Left ventricle myocardium inferior (tissue), 1 donor: ENCODE measurements at places on chromosomes 13 and 19.

DNA sequence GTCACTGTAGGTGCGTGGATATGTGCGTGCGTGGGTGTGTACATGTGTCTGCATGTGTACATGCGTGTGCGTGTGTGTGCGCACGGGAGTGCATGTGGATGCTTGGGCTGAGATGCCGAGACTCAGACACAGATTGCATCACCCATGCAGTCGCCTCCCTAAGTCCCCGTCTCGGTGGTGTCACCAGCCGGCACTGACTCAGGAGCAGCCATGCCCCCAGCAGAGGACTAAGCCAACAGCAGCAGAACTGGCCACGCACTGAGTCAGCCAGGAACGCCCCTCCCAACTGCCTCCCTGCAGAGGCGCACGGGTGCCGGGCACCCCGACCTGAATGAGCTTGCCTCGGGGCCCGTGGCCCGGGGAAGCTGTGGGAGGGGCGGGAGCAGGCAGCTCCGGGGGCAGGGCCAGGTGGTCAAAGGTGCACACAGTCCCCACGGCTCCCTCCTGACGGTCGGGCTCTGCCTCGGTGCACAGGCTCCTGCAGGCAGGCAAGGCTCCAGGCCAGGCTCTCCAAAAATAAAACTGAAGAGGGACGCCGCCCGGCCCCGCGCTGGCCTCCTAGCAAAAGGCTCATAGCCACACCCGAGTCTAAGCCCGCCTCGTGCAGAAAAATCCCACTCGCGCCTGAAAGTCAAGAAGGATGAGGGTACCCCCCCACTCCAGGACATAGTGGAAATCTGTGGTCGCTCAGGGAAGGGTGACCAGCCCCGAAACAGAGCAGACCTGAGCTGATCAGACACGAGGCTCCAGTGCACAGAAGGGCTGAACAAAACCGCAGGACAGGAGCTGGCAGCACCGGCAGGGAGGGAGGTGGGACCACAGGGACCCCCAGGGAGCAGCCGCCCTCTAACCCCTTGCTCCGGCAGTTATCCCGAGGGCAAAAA, 49.2 kb downstream of the GADD45B start:
- peak; percentile 42 for DNase-seq

- no peak for DNase-seq
These were observed 97.5 kb downstream of the RAB20 start for GRCh38 chr13:110463871-110464510.

DNA sequence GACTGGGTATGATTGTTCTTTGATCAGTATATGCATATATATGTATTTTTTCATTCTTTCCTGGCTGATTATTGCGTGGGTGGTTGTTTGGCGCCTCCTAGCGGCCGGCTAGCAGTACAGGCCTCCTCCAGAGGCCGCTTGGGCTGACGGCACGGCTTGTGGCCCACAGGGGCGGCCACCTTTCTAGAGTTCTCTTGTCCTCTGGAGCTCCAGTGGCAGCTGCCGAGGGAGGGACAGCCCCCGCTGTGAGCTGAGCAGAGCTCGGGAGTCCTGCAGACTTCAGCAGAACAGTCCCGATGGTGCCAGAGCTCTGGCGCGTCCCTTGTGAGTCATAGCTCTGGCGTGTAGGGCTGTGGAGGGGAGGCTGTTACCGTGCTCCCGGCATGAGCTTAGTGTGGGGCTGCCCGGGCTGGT, 22.5 kb upstream of the ZNF429 start:
- peak; percentile 63 for DNase-seq

DNA sequence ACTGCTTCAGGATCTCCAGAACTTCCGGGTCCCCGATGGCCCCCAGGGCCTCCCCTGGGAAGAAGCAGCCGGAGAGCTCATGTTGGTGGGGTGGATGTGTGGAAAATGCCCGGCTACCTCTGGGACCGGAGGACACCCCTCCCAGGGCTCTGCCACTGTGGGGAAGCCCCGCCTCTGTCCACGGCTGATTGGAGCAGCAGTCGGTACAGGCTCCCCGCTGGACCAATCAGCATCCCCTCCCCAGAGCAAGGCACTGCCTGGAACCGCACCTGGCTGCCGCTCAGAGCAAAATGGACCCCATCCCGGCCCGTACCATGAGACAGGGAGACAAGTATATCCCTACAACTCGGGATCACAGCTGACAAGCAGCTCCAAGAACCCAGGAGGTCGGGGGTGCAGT, 6.4 kb downstream of the DOHH start:
- DNase-seq, result no peak

DNA sequence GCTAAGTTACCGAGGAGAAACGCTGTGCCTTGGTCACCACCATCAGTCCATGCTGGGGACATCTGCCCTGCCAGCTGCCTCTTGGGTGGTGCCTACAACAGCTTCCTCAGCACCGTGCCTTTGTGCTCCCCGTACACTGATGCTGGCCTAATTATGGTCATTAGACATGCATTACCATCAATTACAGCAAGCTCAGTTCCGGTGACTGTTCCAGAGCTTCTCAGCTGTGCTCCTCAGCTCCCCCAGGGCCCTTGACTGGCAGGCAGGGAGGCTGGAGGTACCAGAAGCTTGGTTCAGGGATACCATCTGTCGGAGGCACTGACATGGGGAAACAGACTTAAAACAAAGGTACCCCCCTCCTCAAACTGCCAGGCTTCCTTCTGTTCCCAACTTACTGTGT, 40.2 kb downstream of the CILP2 start:
- DNase-seq, result no peak

GRCh38 chr13:84446972-84447639, 564.8 kb upstream of the SLITRK1 start:
- DNase-seq, result no peak

DNA sequence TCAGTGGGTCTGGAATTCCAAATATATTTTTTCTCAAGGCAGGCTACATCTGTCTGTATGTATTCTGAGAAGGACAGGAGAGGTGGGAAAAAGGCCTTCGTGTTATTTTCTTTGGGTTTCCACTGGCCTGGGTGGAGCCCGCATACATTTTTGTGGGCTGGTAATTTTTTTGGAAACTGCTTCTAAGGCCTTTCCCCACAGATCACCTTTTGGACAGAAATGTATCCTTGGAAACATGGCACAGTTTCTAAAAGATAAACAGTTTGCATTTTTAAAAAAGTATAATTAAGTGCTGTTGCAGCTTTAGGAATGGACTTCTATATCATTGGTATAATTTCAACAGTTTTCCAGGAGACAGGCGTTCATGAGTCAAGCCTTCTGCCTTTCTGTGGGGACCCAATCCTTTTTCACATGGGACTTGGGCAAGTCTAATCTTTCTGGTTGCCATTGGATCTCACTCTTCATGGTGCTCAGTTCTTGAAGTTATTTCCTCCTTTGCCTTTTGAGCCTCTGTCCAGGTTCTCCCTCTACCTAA, 8.9 kb downstream of the RFX2 start:
- no peak for DNase-seq

- peak; percentile 40 for DNase-seq
These were observed at the start of gene TRPC4 for GRCh38 chr13:37869756-37870488. Gene TRPC4 (minus strand): TSS chr13:37869772. CDS start chr13:37783333, 86,439 bp downstream.

- DNase-seq, result no peak
These were observed 96.0 kb downstream of the UBL3 start for GRCh38 chr13:29754473-29754806.

DNA sequence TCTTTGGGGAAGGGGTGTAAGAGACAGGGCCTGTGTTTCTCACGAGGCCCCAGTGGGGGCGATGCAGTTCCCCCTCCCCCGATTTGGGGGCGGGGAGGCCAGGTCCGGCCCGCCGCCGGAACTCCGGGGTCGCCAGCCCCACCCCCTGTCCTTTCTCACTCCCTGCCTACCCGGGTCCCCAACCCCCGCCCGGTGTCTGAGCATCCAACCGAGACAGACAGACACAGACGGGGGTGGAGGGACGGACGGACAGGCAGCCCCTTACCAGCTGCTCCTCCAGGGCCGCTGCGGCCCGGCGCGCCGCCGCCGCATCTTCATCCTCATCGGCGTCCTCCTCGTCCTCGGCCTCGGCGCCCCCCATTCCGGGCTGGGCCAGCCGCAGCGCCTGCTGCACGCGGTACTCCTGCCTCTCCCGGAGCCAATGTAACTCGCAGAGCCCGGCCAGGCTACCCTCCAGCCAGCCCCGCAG, 397 bp downstream of the DACT3 start:
- peak; percentile 46 for DNase-seq

- no peak for DNase-seq
These were observed 1555.4 kb upstream of the MIR17HG start for GRCh38 chr13:89791971-89792630.

DNA sequence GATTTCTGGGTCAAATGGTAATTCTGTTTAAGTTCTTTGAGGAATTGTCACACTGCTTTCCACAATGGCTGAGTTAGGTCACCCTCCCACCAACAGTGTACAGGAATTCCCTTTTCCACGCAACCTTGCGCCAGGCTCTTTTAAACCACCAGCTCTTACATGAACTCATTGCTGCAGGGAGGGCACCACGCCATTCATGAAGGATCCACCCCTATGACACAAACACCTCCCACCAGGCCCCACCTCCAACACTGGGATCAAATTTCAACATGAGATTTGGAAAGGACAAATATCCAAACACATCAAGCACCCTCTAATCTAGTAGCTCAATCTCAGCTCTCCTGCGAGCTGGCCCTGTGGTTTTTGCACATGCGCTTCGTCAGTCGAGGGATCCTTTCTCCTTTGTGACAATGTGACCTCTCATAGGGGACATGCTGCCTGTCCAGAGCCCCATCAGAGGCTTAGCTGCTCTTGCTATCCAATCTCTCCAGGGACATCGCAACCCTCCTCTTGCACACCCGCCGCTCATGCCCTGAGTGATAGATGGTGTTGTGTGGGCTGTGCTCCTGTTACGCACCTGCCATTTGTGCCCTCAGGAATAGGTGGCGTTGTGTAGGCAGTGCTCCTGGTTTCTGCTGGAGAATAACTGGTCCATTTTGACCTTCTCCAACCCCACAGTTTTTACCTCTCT, 328.0 kb downstream of the UQCRFS1 start:
- DNase-seq, result peak; percentile 41

DNA sequence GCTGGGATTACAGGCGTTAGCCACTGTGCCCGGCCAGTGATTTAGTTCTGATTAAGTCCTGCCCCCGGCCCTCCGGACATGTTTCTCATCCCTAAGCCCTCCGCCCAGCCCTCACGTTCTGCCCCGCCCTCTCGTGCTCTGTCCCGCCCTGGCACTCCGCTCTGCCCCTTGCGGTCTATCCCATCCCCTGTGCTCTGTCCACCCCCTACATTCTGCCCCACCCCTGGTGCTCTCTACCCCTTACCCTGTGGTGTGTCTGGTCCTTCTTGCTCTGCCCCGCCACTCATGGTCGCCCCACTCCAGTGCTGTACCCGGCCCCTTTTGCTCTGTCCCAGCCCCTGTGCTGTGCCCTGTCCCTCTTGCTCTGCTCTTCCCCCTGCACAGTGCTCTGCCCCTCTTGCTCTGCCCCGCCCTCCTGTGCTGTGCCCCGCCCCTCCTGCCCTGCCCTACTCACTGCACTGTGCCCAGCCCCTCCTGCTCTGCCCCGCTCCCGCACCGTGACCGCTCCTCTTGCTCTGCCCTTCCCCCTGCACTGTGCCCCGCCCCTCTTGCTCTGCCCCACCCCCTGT, 3.0 kb downstream of the GTPBP3 start:
- no peak for DNase-seq

DNA sequence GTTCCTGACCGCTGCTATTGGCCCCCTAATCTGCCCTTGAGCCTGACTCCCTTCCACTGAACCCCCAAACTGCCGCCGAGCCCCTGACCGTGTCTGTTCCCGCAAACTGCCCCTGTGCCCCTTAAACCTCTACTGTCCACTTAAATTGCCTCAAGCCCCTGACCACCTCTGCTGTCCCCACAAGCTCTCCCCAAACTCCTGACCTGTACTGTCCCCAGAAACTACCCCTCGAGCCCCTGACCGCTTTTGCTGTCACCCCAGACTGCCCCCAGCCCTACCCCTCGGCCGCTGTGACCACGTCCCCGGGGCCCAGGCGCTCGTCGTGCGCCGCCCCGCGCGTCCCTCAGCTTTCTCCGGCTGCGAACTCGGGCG, 382 bp downstream of the ZNF77 start:
- no peak for DNase-seq

DNA sequence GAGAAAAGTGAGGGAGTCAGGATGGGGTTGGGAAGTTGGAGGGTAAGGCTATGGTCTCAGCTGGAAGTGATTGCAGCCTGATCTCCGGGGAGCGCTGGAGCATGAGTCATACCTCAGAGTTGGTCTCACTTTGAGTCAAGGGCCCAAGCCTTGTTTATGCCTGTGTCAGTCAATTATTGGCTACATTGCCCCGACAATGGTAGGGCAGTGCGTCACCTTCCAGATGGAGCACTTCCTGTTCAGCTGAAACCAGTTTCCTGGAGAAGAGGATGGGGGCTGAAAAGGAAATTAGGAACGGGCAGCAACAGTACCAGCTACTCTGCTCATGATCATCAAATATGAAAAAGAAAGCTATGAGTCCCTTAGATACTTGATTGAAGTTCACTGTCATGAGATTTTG, 60.4 kb downstream of the ADGRE1 start:
- DNase-seq, result no peak

- DNase-seq, result no peak
These were observed 28.3 kb downstream of the CEBPG start for GRCh38 chr19:33401683-33402420.
